ENCODE measurements at places on chromosomes 4 and X.
A peak's percentile ranks its signal among the peaks of the same experiment; 100 is the strongest.

GRCh38 chr4:153267890-153268289 is 63.6 kb downstream of the TRIM2 start:
- DNase-seq: no peak

- no peak for DNase-seq
These were observed 252.8 kb upstream of the SLC7A11 start for GRCh38 chr4:138494931-138495330.

DNA sequence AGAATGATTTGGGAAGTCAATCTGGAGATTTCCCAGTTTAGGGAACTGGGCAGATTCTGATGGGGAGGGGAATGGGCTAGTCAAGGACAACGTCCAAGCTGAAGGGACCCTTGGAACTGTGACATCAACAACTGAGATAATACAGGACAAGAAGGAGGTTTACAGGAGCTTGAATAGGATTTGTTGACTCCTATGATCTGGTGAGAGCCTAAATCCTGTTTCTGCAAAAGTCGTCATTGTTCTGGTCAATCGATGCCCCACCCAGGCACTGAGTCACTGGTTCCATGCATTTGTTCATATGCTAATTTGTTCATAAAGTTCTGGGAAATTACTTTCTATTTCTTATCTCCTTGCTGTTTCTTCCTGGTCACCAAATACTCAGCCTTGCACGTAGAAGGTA is 15.3 kb upstream of the PDGFRA start:
- DNase-seq: no peak

DNA sequence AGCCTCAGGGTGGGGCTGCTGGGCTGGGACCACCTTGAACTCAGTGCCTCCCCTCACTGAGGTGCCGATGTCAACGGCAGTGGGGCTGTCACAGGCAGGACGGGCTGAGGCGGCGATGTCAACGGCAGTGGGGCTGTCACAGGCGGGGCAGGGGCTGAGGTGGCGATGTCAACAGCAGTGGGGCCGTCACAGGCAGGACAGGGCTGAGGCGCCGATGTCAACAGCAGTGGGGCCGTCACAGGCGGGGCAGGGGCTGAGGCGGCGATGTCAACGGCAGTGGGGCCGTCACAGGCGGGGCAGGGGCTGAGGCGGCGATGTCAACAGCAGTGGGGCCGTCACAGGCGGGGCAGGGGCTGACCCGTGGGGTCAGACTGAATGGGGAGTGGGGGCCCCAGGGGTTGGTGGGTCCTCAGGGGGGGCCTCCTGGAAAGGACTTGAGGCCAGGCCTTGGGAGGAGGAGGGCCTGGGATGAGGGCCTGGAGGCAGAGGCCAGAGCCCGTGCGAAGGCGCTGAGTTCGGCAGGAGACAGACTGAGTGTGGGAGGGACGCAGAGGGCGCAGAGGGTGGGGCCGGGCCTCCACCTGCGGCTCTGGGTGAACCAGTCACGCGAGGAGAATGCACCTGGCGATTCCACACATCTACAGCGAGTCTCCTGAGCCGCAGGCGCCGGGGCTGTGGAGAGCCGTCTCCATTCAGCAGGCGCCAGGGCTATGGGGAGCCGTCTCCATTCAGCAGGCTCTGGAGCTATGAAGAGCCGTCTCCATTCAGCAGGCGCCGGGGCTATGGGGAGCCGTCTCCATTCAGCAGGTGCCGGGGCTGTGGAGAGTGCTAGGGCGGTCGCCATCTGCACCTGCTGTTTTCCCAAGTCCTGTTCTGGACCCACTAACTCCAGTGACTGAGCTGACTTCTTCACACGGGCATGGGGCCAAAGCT is 22.9 kb downstream of the ATP5ME start:
- DNase-seq: no peak

- no peak for DNase-seq
These were observed 151.1 kb upstream of the MAMLD1 start for GRCh38 chrX:150211988-150212387.

- DNase-seq: no peak
These were observed 40.9 kb upstream of the DCLK2 start for GRCh38 chr4:150037251-150037856.

GRCh38 chr4:176492646-176493302 is 173.0 kb downstream of the SPCS3 start:
- DNase-seq: no peak

GRCh38 chr4:126262665-126263064 is 947.9 kb downstream of the FAT4 start:
- DNase-seq: no peak

GRCh38 chr4:145618210-145618931 is 814 bp upstream of the MMAA start:
- DNase-seq: no peak

- no peak for DNase-seq
These were observed 7.8 kb upstream of the SH3TC1 start for GRCh38 chr4:8191136-8191747.

DNA sequence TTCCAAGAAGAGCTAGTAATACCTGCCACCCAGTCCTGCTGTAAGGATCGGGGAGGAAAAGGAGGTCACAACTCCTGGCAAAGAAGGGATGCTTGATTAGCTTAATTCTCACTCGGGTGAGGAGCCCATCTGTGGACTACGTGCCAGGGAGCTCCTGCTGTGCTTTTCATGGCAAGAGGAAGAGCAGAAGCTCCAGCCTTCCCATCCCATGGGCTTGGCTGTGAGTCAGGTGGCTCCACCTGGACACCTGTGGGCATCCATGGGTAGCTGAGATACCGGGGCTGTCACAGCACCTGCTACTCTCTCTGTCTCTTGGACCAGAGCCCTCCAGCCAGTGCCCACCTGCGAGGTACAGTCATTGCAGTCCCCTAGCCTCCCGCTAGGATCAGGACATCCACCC is 18.0 kb downstream of the CLNK start:
- DNase-seq: no peak

GRCh38 chrX:140149761-140150160 is 184.4 kb upstream of the CXorf66 start:
- DNase-seq: no peak

DNA sequence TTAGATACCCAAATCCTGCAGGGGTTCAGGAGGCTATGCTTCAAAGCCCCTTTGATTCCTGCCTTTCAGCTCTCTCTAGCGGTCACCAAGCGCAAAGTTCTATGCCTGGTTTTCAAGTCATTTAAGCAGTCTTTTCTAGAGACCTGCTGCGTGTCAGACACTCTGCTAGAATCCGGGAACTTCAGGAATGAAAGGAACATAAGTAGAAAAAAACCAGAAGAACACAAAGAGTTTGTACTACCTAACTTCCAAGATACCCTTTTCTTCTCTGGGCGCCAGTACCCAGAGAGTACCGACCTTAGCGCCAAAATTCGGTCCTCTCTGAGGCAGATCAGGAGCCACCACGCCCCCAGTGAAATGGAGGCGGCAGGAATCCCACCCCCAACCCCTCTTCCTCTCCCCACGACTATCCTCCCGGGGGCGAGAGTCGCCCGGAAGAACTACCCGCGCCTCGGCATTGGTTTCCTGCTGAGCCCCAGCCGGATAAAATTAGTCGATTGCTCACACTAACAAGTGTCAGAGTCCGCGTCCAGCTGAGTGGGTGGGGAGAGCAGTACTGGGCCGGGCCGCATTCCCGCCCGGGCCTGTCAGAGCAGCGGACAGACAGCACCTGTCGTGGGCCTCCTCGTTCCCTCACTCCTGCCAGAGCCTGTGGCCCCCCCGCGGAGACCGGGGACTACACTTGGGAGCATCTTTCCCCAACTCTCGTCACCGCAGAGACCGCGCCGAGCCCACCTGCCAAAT is 78.8 kb downstream of the RLIM start:
- peak; percentile 70 for DNase-seq

All from natural killer cell treated with Interleukin-12 subunit alpha and Interleukin-12 subunit beta and Interleukin-15 and Interleukin-18, amount 100 ng/mL, for 72 hours (primary cell).